ENCODE measurements at places on chromosomes 4 and X.

- DNase-seq, result no peak
Observed at GRCh38 chrX:66167431-66167830, 3.4 kb downstream of the HEPH start.

DNA sequence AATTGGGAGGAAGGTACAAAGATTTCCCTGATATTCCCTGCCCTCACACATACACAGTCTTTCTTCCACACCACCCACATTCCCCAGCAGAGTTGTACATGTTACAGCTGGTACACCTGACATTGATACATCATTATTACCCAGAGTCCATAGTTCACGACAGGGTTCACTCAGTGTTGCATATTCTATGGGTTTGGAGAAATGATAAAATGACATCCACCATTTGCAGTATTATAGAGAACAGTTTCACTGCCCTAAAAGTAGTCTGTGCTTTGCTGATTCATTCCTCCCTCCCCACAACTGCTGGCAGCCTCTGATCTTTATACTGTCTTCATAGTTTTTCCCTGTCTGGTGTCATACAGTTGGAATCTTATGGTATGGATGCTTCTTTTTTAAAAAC is 15.0 kb downstream of the AGA start:
- peak; percentile 46 for DNase-seq

DNA sequence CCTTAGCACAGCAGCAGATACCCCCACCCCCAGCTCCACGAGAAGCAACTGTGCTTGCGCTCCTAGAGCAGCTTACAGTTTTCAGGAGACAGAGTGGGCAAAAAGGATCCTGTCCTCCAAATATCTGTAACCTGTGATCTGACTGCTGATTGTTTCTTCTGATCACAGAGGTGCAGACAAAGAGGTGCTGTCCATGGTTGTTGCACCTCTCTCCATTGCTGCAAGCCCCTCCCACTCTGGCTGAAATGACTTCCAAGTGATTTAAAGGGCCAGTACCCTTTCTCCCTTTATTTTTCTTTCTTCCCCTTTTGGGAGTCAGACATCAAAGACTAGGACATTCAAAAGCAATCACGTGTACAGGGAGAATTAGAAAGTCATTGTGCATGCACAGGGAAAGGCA is 205.3 kb upstream of the GEMIN8 start:
- DNase-seq, result no peak

- DNase-seq, result no peak
Observed at GRCh38 chrX:151513472-151513871, 50.0 kb upstream of the PASD1 start.

- no peak for DNase-seq
Observed at GRCh38 chrX:155745792-155746191, 133.0 kb upstream of the TMLHE start.

GRCh38 chrX:54496517-54496852 is 451 bp upstream of the FGD1 start:
- no peak for DNase-seq

- DNase-seq, result no peak
Observed at GRCh38 chr4:3719836-3720235, 46.3 kb upstream of the ADRA2C start.

DNA sequence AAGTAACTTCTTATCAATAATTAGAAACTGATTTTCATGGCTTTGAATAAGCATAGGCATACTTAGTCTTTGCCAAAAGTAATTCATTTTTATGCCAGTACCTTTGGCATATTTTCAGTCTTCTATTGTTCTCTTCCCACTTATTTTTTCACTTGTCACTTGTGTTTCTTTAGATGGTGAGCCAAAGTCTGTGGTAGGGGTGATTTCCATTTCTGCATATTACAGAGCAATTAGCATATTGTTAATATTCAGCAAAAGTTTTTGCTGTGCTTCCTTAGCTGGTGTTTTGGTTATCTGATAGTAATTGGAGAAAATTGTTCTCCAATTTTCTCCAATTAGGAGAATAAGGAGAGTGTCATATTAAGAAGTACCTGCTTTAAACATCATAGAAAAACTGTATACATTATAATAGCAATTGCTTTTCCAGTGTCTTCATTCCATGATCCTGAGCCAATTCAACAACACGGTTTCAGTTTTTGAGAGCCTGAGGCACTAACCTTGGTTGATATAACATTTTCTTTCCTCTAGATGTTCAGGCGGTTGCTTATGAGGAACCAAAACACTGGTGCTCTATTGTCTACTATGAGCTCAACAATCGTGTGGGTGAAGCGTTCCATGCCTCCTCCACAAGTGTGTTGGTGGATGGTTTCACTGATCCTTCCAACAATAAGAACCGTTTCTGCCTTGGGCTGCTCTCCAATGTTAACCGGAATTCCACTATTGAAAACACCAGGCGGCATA is 64.7 kb downstream of the SMAD1 start:
- no peak for DNase-seq

DNA sequence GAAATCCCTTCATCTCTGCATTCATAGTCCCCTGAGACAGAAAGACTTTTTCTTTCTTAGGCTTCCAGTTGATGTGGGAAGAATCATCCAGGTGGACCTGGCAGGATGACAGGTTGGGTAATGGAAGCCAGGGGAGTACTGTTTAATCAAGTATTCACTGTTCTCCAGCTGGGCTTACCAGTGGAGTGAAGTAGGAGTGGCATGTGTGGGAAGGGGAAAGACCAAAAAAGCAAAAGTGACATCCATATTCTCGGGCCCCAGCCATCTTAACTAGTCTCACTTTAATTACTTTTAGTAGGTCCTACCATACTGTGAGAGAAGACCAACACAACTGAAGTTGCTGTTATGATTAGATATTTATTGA is 18.5 kb downstream of the VSIG4 start:
- no peak for DNase-seq

- DNase-seq, result no peak
Observed at GRCh38 chr4:99383399-99383798, 30.9 kb upstream of the ADH1C start.

- DNase-seq, result no peak
Observed at GRCh38 chr4:138674209-138674608, 341.4 kb upstream of the NOCT start.

- no peak for DNase-seq
Observed at GRCh38 chrX:7263330-7263729, 115.4 kb upstream of the PUDP start.

GRCh38 chrX:134807039-134807729 is 148.9 kb upstream of the PLAC1 start:
- DNase-seq, result peak; percentile 69

DNA sequence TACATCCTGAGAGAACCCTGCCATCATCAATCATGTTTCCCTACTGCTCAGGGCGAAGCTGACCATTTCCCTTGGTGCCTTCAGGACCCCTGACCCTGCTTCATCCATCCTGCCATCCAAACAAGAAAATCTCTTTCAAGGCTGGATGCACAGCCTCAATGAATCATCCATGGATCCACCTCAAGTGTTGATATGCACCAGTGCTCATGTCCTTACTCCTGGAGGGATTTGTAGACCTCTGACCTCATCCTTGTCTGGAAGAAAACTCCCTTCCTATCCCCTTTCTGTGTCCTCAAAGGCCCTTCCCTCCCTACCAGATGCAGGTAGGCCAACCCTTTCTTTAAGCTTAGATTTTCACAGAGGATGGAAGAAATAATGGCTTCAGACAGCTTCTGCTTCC is 24.6 kb downstream of the BEX3 start:
- no peak for DNase-seq

- DNase-seq, result no peak
Observed at GRCh38 chrX:54482839-54483593, 13.0 kb downstream of the FGD1 start.

GRCh38 chr4:154010371-154010770 is 221.5 kb upstream of the SFRP2 start:
- DNase-seq, result no peak

- no peak for DNase-seq
Observed at GRCh38 chr4:142121448-142122350, 485.3 kb downstream of the IL15 start.

DNA sequence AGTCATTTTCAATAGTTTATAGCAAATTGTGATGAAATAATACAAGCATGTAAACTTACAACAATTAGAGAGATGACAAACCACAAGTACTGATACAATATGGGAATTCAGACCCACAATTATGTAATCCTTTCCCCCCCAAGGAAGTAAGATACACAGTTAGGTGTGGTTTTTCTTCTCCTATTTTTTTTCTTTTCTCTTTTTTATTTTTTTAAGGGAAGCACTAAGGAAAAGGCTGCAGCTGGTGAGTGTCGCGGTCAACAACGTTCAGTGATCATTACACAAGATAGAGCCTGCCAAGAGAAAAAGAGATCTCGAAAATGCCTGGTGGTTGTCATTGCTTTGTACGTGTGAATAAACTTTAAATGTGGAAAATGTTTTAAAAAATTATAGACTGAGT is 9.8 kb downstream of the NDNF start:
- DNase-seq, result no peak

GRCh38 chr4:35534962-35535361 is 709.4 kb downstream of the ARAP2 start:
- no peak for DNase-seq

DNA sequence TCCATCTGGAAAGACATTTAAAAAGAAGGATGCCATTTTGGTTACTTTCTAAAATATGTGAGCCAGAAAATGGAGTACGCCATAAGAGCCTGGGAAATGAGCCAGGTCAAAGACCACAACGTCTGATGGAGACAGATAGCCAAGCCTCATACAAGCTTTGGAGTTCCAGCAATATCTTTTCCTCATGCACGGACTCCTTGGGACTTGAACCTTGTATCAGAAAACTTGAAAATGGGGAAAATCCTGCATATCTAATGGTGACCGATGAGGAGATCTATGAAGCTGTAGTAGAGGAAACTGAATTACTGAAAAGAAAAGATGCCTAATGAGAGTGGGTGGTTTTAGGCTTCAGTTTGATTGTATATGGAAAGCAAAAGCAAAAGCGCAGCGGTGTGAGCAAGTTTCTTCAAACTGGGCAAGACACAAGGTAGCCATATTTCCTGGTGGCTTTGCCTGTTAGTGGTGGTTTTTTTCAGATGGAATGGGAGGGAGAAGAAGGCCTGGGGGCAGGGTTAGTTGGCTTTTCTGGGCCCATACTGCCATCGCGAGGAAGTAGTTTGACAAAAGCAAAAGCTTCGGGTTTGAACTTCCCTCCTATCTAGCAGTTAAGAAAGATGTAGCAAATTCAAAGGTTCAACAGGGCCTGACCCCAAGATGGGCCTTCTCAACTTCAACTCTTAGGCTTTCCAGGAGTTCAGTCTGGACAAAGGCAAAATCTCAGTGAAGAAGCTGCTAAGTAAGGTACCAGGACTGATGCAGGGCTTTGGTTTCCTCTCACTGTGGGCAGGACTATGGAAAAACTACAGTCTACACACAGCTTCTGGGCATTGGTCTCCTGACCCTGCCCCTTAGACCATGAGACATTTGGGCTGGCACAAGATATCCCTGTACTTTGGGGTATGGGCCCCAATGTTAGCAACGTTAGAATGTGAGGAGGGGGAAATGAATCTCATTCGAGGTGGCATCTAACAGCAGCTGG is 210.0 kb upstream of the STK26 start:
- DNase-seq, result no peak

GRCh38 chr4:55545151-55545550 is 1.6 kb downstream of the CLOCK start:
- DNase-seq, result no peak

DNA sequence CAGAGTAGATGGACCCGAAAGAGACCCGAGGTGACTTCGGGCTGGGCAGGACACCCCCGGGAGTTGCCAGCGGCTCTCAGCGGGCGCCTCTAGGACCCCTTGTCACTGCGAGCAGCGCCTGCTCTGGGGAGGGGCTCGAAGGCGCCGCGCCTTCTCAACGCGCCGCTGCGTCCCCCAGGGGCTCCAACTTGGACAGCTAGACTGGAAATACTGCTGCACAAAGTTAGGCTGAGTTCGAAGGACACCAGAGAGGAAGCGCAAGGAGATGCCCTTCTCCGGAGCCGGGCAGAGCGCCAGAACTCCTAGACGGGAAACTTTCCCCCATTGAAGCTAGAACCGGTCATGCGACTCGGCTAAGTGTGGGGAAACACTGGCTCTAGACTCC is 493 bp upstream of the KCNIP4 start:
- DNase-seq, result no peak

DNA sequence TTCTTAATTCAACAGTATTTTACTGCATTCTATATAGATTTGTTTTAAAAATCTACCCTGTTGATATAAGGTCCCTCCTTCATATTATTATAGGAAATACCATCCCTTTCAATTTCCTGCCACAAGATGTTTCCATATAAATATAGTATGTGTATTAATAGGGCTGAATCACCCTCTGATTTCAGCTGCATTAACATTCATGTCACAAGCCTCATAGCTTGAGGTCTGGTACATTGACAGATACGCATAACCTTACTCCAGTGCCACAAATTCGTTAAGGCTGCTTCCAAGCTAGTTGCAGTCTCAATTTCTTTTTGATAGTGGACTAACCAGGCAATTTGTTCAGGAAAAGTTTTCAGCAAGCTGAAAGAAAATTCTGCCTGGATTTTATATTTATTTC is 128.4 kb downstream of the KLHL34 start:
- DNase-seq, result no peak

DNA sequence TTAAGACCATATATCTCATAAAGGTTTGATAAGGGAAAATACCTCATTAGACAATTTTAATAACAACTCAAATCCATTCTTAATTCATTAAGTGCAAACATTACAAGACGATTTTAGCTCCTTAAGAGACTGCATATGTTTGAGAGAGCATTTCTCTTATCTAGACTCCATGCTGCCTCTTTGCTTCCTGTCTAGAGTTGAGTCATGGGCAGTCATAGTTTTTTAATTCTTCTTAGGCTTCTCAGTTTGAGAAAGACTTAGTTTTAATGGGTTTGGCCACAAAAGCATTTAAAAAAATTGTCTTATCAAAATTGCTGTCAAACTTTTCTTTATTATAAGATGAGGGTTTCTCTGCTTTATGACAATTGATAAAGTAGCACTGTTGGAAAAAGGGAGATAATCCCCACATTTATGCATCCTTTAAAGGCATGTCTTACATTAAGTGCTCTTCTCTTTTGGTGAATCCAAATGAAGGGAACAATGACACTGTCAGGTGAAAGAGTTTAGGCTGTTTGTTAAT is 713.4 kb downstream of the PCDH18 start:
- no peak for DNase-seq

GRCh38 chrX:22648281-22648680 is 351.5 kb upstream of the DDX53 start:
- DNase-seq, result no peak

DNA sequence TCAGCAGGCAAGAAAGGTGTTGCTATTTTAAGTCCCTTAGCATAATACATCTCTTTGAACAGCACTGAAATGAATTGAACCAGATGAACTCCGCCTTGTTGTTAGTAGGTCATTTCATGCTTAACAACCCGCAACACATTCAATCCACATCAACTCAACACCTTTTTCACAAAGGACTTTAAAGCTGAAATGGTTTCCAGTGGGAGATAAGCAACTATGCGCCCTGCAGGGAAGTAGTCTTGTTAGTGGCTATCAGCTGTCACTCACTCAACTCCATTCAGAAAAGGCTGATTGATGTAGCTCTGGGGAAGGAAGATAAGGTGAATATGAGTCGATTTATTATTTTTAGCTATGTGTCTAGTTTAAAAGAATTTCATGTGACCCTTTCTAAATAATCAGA is 46.0 kb downstream of the ATP8A1 start:
- no peak for DNase-seq

GRCh38 chr4:74671080-74671698 is 123.1 kb downstream of the BTC start:
- peak; percentile 19 for DNase-seq

Data from fibroblast of skin of left biceps (primary cell).